Right atrium auricular region (tissue), 2 donors: ENCODE measurements at places on chromosomes 2 and 18. TPM values are rescaled to one million over a fixed set of nuclear protein-coding genes. Genes with fewer than 3 reads are reported as not detected.
A peak's percentile ranks its signal among the peaks of the same experiment; 100 is the strongest.

DNA sequence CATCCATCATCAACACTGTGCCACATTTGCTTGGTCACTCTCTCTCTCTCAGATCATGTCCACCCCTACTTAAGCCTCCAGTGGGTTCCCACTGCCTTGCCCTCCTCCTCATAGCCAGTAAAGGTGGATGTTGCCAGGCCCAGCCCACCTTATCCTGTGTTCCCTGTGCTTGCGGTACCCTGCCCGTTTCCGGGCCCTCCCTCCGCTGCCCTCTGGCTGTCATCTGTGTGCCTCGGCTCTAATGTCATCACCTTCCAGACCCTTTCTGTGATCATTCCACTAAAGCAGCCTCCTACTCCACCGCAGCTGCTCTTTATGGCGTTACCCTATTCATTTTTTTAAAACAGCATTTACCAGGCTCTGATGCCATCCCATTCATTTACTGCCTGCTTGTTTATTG is 305.7 kb upstream of the SKOR2 start:
- DNase-seq: peak; percentile 40

- DNase-seq: no peak
Measured at GRCh38 chr2:179429060-179429471, 164.4 kb upstream of the SESTD1 start.

CWC22 gene
- 13.1 TPM for total RNA-seq

ACTR1B gene
- total RNA-seq: 40.8 TPM

DNA sequence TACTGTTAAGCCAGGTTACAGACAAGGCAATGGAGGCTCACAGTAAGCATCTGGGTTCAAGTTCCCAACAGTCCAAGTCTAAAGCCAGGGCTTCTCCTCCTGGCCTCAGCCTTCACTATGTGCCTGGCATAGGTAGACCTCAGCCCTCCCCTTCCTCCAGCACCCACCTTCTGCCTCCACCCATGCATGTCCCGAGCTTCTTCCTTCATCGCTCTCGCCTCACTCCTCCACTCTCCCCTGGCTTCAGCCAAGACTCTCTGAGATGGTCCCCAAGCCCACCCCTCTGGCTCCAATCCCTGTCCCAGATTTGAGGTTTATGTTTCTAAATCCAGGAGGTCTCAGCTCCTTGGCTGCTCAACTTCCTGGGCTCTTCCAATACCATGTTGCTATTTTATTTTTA is 26.9 kb downstream of the CENPA start:
- DNase-seq: no peak

DNA sequence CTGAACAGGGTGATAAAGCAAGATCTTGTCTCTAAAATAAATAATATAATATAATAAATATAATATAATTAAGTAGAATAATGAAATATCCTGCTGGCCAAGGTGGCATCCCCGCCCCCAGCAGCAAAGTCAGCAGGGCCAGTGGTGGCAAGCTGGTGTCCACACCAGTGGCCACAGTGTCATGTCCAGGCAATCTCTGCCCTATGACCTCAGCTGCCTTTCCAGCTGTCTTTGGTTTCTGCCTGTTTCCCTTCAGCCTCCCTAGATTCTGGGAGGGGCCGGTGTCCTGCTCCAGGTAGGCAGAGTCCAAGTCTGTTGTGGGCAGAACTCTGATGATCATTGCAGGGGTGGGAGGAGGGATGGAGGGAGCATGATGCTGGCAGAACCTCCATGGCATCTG is 16.2 kb upstream of the STEAP3 start:
- DNase-seq: no peak

GRCh38 chr18:3380384-3380961 is 69.5 kb upstream of the TGIF1 start:
- no peak for DNase-seq

CHRNG gene
- not detected for total RNA-seq

GRCh38 chr2:50753234-50753633 is 278.7 kb downstream of the NRXN1 start:
- no peak for DNase-seq

- DNase-seq: no peak
Measured at GRCh38 chr2:233076749-233077148, 16.6 kb downstream of the INPP5D start.

NT5C1B gene
- not detected for total RNA-seq

DNA sequence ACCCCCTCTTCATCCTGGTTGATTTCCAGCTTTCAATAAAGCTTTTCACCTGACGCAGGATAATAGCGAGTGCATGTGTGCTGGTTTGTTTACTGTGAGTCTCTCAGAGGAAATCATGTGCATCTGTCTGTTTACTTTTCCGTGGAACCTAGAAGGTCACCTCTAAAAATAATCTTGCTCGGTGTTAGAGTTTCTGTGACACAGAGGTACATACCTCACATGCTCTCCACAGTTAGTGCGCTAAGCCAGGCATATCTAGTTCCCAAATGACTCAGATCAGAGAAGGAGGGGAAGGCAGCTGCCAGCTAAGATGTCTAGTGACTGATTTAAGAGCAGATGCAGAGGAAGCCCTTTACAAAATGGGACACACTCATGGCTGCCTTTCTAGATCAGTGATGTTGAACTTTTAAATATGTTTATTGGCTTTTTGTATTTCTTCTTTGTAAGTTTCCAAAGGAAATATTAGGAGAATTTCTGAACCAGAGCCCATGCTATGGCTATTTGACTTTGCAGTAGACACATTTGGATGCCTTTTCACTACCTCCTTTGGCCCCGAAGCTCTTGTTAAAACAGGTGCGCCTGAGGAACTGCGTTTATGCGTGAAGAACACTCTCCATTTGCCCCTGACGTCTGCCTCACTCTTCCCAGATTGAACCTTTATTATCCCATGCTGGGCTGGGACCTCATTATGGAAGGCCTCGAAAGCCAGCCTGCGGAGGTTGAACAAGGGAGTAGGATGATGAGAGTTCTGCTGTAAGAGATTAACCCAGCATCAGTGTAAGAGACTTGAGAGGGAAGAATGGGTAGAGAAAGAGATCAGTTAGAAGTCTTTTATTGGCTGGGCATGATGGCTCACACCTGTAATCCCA is 145.6 kb downstream of the FAM161A start:
- DNase-seq: no peak
